ENCODE measurements at places on chromosomes 11 and 22.
A peak's percentile ranks its signal among the peaks of the same experiment; 100 is the strongest.

DNA sequence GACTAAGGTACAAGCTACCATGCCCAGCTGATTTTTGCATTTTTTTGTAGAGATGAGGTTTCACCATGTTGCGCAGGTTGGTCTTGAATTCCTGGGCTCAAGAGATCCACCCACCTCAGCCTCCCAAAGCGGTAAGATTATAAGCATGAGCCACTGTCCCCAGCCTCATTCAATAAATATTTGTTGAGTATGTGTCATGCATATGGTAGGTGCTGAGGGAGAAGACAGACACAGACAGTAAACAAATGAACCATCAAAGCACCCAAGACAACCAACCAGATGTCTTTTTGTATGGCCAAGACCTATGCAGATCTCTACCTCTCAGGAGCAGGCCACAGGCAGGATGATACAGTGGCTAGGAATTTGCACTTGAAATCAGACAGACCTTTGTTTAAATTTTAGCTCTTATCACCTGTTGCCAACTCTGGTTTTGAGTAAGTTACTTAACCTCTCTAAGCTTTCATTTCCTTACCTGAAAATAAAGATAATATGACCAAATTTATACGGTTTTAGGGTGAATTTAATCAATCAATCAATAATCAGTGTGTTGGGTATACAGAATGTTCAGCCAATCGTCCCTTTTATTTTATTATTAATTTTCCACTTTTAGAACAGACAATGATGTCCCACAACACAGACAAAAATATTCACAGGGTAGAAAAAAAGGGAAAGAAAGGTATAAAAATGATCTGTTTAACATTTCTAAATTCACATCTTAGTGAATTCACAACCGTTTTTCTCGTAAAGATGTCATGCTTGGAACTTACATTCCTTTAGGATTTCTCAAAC is 128.2 kb downstream of the SGSM3 start:
- no peak for DNase-seq

DNA sequence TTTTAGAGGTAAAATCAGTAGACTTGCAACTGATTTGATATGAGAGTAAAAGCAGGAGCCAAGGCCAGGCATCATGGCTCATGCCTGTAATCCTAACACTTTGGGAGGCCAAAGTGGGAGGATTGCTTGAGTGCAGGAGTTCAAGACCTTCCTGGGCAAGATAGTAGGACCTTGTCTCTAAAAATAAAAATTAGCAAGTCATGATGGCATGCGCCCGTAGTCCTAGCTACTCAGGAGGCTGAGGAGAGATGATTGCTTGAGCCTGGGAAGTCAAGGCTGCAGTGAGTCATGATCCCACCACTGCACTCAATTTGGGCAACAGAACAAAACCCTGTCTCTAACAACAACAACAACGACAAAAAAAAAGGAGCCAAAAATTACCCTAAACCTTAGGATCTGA is 13.5 kb downstream of the SGSM3 start:
- no peak for DNase-seq

DNA sequence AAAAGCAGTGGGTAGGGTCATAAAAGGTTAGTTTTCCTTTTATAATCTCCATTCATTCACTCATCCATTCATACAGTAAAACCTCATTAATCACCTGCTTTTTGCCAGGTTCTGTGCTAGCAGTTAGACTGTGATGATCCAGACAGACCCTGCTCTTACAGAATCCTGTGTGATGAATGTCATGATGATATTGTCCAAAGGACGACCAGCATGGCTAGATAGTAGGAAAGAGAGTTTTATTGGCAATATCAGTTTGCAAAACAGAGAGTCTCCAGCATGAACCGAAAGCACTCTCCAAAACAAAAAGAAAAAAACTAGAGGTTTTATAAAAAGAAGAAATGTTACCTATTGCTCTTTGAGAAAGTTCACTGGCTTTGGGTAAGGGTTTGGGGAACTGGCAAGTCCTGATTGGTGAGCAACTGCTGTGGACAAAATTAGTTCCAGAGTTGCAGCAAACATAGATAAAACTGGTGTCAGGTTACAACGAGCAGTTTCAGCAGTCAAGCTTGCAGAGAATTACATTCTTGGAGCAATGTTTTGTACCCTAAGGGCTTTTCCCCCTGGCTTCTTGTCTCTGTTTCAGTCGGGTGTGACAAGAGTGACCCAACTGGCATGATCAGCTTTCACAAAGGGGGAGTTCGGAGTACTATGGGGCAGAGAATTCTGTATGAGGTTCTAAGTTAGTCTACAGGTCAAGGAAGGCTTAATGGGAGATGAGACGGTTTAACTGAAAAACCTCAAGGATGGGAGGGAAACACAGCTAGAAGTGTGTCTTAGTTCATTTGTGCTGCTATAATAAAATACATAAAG is 58.3 kb downstream of the HSD17B12 start:
- DNase-seq: no peak

- no peak for DNase-seq
These were observed 107.3 kb upstream of the HSD17B12 start for GRCh38 chr11:43573233-43573632.

GRCh38 chr22:26983311-26983710 is 325.9 kb downstream of the MIAT start:
- no peak for DNase-seq

DNA sequence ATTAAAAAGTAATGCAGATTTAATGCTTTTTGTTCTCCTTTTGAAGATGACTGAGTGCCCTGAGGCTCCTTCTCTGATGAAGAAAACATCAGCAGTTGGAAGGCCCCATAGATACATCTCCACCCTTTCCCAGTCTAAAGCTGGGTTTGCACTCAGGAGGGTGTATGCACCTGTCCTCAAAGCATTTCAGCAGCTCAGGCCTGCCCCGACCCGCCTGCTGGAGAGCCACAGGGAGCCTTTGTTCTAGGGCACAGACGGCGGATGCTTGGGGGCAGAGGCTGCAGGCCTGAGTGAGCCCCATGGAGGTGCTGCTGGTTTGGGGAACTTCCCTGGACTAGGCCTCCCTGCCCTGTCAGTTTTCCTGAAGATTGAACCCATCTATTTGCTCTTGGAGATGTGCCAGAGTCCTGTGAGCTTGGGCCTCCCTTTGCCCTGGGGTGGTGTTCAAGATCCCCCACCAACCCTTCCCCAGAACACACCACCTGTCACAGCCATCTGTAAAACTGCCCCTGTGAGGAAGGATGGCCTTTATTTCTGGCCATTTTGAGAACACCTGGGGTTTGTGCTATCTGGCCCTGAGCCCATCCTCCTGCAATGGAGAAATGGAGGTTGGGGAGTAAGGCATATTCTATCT is 160.0 kb downstream of the NAV2 start:
- no peak for DNase-seq

DNA sequence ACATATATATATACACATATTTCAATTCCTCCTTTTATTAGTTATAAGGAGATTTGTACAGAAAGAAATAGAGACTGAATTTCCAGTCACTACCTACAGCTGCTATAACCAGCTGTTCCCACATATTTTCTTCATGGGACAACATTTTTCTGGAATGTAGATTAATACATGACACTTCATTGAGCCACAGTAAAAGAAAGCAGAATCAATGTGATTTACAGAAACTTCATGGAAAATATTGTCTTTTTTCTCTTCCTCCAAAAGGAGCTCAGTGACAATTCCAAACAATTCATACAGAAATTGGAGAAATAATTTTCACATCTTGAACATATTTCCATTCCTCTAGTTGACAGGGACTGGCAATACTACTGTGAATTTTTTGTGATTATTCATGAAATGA is 249.2 kb downstream of the DLG2 start:
- no peak for DNase-seq

- DNase-seq: peak; percentile 71
These were observed 59.0 kb downstream of the MYH9 start for GRCh38 chr22:36328635-36329253.

- no peak for DNase-seq
These were observed 5.4 kb upstream of the NDUFS8 start for GRCh38 chr11:68025047-68025446.
